AG09309 (cell line): ENCODE measurements at places on chromosomes 3 and 15.

DNA sequence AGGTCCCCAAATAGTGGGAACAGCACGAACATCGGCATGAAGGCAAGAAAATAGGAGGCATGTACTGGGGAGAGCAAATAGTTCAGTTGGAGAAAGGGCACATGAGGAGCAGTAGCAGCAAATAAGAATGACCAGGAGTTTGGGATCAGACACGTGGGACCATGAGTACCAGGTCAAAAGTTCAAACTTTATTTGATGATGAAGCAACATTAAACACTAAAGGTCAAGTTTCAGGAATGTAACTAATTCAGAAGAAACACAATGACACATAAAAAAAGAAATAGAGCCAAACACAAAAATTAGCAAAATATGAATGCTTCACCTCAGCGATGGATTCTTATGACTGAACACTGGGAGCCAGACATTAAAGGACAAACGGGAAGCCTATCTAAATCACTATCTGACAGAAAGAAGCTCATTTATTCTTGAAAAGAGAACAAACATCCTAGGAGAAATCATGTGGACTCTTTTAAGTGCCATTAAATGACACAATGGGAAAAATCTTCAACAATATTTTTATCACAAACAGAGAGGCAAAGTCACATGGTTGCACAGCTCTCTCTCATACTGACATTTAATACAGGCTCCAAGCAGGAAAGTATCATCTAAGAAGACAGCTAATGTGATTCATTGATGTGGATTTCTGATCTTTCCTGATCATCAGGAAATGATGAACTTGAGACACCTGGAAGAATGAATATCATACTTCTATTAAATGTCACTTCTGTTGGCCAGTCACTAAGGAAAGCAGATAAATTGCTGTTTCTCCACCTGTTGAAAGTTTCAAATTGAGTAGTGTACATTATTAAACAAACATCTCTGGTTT, 216.9 kb upstream of the THBS1 start:
- DNase-seq = no peak

GRCh38 chr3:148366743-148367410, 330.8 kb upstream of the AGTR1 start:
- DNase-seq = no peak

DNA sequence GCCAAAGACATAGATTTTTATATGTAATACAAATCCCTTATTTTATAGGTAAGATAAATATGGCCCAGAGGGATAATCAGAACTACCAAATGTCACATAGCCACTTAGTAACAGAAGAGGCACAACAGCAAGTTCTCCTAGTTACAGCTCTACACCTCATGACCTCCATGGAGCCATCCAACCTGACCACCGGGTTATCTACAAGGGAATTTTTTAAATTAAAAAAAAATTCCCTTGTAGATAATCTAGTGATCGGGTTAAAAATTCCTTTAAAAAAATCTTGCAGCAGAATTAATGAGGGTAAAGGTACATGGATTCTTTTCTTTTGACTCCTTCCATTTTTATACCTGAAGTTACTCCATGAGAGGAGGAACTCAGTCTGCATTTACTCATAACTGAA, 365.2 kb upstream of the WNT5A start:
- no peak for DNase-seq

- DNase-seq = no peak
Observed at GRCh38 chr15:101410612-101411011, 78.9 kb downstream of the PCSK6 start.

GRCh38 chr3:115062412-115062956, 84.6 kb downstream of the ZBTB20 start:
- DNase-seq = peak; percentile 23

- no peak for DNase-seq
Observed at GRCh38 chr3:126316501-126316939, 40.7 kb downstream of the KLF15 start.

- DNase-seq = peak; percentile 89
Observed at GRCh38 chr3:174325834-174326700, 533.1 kb upstream of the NAALADL2 start.

DNA sequence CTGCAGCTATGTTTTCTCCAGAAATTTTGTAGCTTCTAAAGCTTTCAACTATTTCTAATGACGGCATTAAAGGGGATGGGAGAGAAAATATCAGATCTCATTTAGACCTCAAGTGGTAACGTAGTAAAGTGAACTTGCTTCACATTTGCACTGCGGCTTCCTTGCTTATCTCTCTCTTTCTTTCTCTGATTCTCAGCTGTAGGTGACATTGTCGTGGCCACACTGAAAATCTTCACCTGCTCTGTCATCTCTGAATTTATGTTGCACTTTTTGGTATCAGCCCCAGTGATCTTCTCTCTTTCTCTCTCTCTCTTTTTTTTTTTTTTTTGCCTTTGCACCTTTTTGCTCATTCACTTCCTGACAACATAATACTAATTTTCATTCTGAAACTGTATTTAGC, 254.1 kb upstream of the SATB1 start:
- no peak for DNase-seq

DNA sequence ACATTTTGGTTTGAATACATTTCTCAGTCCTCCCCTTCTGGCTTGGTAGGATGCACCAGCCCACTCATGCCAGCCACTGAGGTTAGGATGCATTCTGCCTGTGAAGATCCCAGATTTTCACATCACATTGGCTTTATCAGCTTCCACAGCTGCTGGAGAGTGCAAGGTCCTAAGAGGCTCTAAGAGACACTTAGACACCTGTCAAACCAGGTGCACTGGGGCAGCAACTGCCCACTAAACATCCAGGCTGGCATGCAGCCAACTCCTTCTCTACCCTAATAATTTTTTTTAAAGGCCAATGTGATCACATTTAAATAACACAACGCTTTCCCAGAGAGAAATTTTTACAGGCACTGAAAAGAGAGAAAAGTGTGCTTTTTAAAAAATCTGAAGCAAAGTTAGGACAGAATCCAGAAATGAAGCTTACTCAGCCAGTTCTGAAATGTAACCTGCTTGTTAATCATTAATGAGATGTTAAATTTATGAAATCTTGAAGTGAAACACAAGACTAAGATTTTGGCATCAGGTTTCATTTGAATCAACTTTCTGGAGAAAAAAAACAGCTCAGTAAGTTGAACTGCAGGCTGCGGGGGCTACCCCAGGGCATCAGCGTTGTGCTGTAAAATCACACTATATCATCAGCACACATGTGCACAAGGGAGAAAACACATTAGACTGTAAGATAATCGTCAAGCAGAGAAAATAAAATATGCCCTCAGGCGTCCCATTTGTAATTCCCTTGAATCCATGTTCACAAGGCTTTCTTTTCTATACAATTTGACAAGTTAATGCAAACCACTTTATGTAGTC, 312.9 kb downstream of the ZBBX start:
- DNase-seq = no peak

- DNase-seq = no peak
Observed at GRCh38 chr3:169104972-169105371, 558.5 kb downstream of the MECOM start.

- no peak for DNase-seq
Observed at GRCh38 chr3:169432708-169433432, 230.6 kb downstream of the MECOM start.

- DNase-seq = no peak
Observed at GRCh38 chr3:65742914-65743313, 295.8 kb downstream of the MAGI1 start.

GRCh38 chr15:81337713-81338157, 13.8 kb upstream of the STARD5 start:
- no peak for DNase-seq

- DNase-seq = no peak
Observed at GRCh38 chr15:79900087-79900486, 3.3 kb upstream of the MTHFS start.

- no peak for DNase-seq
Observed at GRCh38 chr3:99947356-99947755, 129.7 kb downstream of the CMSS1 start.

DNA sequence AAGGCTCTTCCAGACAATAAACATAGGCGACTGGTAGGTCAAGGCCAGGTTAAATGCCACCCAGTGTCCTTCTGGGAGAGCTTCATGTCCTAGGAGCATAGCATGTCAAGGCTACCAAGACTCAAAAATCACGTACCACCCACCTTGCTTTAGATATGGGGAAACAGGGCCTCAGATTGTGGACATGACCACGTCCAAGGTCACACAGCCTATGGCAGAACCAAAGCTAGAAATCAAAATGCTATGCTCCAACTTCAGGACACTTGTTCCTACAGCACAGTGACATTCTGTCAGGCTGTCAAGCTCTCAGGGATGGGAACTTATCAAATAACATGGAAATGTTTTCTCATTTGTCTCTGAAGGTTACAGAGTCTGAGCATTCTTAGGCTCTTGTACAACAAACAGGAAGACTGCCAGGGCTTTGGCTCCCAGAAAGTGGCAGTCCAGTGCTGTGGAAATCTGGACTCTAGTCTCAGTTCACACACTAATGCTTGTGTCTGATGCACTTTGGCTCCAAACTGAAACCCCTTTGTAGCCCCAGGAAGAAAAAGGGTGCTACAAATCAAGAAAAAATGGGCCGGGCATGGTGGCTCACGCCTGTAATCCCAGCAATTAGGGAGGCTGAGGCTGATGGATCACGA, 170.4 kb upstream of the LPP start:
- DNase-seq = no peak

DNA sequence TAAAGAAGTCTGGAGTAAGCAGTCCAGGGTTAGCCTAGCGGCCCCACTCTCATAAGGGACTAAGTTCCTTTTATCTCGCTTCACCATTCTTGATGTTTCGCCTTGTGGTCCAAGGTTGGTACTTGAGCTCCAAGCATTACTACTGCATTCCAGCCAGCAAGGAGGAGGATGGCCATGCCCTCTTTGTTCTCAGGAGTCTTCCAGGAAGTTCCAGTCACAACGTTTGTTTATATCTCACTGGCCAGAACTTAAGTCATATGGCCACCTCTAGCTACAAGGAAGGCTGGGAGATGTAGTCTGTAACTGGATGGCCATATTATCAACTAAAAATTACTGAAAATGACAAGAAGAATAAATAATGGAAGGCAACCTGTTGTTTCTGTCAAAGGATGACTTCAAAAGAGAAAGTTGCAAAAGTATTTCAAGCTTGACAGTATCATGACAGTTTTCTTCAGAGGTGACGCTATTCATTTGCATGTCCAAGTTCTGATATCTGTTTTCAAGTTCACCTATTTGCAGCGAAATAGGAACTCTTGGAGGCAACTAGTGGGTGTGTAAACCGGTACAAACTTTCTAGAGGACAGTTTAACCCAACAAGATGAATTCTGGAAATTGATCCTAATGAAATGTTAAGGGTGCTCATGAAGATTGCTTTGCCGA, 118.6 kb downstream of the PGPEP1L start:
- no peak for DNase-seq

- DNase-seq = peak; percentile 80
Observed at GRCh38 chr3:102979682-102980354, 545.0 kb downstream of the ZPLD1 start.

- no peak for DNase-seq
Observed at GRCh38 chr3:126358038-126358815, 1.0 kb upstream of the KLF15 start.

- peak; percentile 89 for DNase-seq
Observed at GRCh38 chr15:68384451-68385239, 47.3 kb downstream of the ITGA11 start.

- no peak for DNase-seq
Observed at GRCh38 chr3:194974468-194975135, 288.9 kb downstream of the FAM43A start.

- no peak for DNase-seq
Observed at GRCh38 chr3:16907243-16907642, 22.5 kb downstream of the PLCL2 start.

- DNase-seq = no peak
Observed at GRCh38 chr3:132248490-132248889, 68.7 kb upstream of the ACP3 start.

GRCh38 chr3:160486459-160486869, 36.9 kb upstream of the TRIM59 start:
- DNase-seq = peak; percentile 32

DNA sequence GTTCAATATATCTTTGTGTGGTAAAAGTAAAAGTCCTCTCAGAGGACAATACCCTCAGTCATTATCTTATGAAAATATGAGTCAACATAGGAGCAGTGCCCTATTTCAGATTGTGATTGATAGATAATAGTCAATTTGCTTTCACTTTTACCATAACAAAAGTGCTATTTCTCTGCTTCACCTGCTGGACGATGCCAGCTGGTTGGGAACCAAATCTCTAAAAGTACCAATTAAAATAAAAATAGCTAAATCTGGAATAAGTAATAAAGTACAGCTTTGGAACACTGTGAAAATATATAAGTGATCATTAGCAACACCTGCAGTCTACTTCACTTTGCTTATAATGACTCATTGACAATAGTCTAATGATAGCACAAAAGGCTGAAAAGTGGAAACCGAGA, 390.3 kb upstream of the AGTR1 start:
- no peak for DNase-seq

DNA sequence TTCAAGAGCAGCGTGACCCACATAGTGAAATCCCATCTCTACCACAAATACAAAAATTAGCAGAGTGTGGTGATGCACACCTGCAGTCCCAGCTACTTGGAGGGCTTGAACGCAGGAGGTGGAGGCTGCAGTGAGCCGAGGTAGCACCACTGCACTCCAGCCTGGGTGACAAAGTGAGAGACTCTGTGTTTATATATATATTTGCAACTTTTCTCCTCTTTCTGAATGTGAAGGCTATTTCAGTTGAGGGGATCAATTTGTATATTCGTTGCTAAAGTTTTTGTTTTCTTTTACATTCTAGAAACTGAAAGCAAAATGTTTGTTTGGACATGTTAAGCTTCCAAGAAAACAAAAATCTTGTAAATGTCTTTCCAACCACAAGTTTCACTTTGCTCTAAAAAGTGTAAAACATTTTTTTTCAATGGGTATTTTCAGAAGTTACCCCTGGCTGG, 29.8 kb upstream of the FAM98B start:
- no peak for DNase-seq
